ENCODE measurements at places on chromosomes 4 and X.

GRCh38 chrX:118143578-118143977 is 27.0 kb upstream of the KLHL13 start:
- no peak for DNase-seq

GRCh38 chrX:46574774-46575381 is 1.3 kb downstream of the CHST7 start:
- DNase-seq: peak; percentile 60

- no peak for DNase-seq
Observed at GRCh38 chr4:13527981-13528820, 16.1 kb downstream of the NKX3-2 start.

DNA sequence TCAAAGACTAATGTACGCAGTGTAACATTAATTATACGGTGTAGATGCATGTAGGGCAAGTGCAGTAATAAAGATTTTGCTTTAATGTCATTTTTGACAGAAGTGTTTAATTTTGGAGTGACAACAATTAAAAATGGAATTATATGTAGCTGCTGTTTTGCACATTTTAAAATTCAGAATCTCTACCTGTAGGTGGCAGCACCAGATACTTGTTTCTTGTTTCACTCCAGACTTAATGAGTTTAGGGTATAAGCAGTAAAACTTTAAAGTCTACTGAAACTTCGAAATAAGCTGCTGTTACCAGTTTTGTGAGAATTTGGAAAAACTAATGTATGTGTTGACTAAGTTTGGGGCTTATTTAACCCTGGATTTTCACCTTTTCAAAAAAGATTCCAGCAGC is 144.9 kb downstream of the POLA1 start:
- DNase-seq: no peak

- DNase-seq: no peak
Observed at GRCh38 chrX:44667771-44668170, 125.1 kb upstream of the FUNDC1 start.

DNA sequence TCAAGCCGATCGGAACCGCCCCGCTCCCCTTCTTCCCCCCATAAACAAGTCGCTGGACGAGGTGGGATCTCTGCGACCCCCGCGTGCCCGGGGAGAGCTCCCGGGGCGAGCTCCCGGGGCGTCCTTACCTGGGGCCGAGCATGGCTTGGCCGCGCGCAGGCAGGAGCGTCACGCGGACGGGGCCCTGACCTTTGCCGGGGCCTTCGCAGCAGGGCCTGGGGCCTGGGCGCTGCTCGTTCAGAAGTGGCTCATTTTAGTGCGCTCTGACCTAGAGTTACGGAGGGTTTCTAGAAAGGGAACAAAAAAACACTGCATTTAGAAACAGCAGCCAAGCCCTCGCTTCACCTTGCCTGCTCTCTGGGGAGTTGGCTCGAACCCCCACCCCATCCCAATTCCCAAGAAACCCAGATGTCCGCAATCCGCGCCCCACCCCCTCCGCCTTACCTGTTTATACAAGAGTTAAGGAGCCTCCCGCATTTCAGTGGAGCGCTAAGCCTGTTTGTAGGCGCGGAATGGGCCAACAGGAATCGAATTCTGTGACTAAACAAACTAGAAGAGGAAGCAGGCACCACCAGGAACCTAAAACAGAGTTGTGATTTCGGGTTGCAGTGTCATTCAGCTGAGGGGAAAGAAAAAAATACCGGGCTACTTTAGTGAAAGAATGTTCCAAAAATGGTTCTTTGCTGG is 814 bp upstream of the RBM47 start:
- DNase-seq: peak; percentile 6

- DNase-seq: no peak
Observed at GRCh38 chr4:185242749-185243533, 33.5 kb downstream of the SNX25 start.

DNA sequence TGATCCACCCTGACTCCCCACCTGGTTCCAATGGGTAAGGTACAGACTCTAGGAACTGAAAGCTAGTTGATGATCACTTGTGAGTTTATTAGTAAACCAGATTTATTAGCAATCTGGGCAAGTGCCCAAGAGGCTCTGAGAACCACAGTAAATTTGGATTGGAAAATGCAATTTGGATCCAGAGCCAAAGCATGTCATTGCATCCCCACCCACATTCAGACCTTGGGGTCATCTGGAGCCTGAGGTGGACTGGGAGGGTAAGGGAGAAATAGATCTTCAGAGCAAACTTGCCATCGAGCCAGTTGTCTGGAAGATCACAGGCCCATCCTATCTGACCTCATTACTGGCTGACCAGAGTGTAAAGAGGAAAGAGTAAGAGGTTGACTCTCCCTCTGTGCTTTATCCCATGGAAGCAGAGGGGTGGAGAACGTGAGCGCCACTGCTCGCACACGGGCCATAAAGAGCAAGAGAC is 78.7 kb upstream of the RASGEF1B start:
- no peak for DNase-seq

- DNase-seq: no peak
Observed at GRCh38 chr4:95086551-95086950, 328.8 kb downstream of the BMPR1B start.

DNA sequence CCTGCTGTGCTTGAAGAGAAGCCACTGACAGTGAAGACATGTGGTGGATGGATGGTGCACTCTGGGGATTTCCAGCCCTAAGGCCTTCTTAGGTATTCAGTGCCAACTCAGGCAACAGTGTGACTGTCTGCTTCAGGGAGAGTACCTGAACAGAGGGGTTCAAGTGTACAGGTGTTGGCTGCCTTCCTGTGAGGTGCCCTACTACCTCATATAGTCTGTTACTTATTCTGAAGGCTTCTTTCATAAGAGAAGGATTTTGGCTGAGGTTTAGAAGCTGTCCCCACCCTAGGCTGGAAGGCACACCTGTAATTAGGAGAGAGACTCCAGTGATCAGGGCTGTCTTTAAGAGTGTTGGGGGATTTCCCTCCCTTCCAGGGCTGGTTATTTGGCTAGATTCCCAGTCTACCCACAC is 1.8 kb downstream of the FTHL17 start:
- DNase-seq: no peak

GRCh38 chrX:103361798-103362197 is 5.5 kb downstream of the TCEAL9 start:
- no peak for DNase-seq

GRCh38 chr4:3670521-3671519 is 95.4 kb upstream of the ADRA2C start:
- DNase-seq: no peak

GRCh38 chr4:159534655-159535054 is 431.8 kb downstream of the RAPGEF2 start:
- no peak for DNase-seq

DNA sequence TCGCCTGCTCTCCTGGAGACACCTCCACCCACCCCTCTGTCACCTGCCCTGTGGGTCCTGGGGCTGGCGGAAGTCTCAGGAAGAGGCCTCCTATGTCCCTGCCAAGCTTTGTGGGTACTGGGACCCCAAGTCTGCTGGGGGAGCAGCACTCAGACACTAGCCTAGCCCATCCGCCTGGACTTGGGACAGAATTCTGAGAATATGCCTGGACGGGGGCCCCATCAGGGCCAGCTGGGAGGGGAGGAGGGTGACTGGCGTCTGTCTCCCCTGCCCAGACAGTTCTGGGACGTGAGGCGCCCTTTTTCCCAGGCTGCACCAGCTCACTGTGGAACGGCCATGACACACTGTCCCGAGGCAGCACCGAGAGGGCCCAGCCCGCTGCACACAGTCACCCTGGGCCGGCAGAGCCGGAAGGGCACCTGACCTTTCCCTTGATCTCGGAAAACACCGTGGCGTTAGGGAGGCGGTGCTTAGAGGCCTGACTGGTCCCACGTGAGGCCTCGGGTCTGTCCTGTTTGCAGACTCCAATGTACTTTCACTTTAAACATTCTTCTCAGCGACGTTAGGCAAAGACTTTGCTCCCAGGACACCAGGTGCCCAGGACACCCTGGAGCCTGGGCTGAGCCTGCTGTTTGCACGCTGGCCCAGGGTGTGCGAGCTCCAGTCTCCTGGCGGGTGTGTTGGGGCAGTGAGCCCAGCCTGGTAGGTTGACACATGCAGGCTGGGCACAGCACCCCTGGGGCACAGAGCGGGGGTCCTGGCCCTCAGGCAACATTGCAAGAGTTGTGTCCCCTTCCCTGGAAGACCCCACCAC is 700 bp downstream of the SLC26A1 start:
- DNase-seq: no peak

- DNase-seq: no peak
Observed at GRCh38 chr4:54800831-54801530, 143.2 kb downstream of the KIT start.

GRCh38 chr4:3384391-3384770 is 57.4 kb upstream of the HGFAC start:
- no peak for DNase-seq

Data from CD4-positive, alpha-beta T cell treated with Interleukin-6 for 4 hours (primary cell).